ENCODE measurements at places on chromosomes 12 and 14. TPM values are rescaled to one million over a fixed set of nuclear protein-coding genes. Genes with fewer than 3 reads are reported as not detected.

The GYS2 gene
- total RNA-seq = not detected

The RPL10L gene
- total RNA-seq = not detected

The PIK3C2G gene
- 0.71 TPM for total RNA-seq

The FKBP11 gene
- total RNA-seq = 144 TPM

The PRR4 gene
- 0.83 TPM for total RNA-seq

The COCH gene
- total RNA-seq = 28.5 TPM

The GLT1D1 gene
- 0.29 TPM for total RNA-seq

The CNTN1 gene
- 6.6 TPM for total RNA-seq

- no peak for DNase-seq
These were observed 163.0 kb downstream of the ATP23 start for GRCh38 chr12:58104351-58104755.

GRCh38 chr12:101207086-101207780 lies 2.8 kb downstream of the SLC5A8 start:
- no peak for DNase-seq

DNA sequence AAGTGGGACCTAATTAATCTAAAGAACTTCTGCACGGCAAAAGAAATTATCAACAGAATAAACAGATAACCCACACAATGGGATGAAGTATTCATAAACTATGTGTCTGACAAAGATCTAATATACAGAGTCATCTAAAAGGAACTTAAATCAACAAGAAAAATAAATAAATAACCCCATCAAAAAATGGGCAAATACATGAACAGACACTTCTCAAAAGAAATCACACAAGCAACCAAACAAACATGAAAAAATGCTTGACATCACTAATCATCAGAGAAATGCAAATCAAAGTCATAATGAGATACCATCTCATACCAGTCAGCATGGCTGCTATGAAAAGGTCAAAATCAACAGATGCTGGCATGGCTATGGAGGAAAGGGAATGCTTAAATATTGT lies 466.9 kb downstream of the SOX5 start:
- no peak for DNase-seq

DNA sequence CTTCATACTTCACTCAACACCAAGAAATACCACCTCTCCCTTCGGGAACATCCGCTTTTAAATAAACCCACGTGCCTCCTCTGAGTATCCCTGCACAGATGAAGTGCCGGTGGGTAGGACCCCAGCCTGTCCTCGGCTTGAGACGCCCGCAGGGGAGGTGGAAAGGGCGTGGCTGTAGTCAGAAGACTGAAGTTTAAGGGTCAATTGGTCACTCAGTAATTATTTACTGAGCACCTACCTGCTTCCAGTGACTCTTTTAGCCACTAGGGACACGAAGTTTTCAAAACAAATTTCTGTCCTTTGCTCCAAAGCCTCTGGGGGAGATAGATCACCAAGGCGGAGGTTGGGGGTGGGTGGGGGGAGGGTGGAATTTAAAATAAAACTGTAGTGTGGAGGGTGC lies 309.4 kb downstream of the VRK1 start:
- no peak for DNase-seq

DNA sequence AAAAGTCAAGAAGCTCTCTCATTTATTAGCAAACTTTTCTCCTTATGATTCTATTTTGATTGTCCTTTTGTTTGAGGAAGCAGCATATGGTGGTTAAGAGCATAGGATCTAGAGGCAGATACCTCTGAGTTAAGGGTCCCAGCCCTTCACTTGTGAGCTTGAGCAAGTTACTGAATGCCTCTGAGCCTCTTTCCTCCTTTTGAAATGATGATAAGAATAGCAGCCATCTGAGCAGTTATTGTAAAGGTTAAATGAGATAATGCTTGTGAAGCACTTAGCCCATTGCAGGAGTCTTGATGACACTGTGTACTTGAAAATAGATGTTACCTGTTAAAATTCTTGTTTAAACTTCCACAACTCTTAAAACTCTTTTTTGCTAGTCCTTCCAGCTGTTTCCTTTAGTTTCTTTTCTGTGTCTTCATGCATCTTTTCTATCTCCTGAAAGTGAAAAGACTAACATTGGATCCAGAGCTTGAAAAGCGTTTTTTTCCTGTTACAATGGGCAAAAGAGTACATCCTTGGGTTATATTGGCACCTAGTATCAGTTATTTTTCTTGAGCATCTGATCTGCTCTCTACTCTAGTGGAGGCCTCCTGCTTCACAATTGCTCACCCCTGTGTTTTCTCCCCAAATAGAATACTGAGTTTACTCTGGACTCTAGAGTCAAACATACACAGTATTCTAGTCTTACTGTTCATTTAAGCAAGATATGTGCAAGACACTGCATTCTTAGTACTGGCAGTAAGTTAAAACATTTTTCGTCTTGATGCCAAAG lies 3.1 kb downstream of the HIF1A start:
- no peak for DNase-seq

- DNase-seq = no peak
These were observed 8.7 kb upstream of the CLEC4E start for GRCh38 chr12:8549381-8549780.

DNA sequence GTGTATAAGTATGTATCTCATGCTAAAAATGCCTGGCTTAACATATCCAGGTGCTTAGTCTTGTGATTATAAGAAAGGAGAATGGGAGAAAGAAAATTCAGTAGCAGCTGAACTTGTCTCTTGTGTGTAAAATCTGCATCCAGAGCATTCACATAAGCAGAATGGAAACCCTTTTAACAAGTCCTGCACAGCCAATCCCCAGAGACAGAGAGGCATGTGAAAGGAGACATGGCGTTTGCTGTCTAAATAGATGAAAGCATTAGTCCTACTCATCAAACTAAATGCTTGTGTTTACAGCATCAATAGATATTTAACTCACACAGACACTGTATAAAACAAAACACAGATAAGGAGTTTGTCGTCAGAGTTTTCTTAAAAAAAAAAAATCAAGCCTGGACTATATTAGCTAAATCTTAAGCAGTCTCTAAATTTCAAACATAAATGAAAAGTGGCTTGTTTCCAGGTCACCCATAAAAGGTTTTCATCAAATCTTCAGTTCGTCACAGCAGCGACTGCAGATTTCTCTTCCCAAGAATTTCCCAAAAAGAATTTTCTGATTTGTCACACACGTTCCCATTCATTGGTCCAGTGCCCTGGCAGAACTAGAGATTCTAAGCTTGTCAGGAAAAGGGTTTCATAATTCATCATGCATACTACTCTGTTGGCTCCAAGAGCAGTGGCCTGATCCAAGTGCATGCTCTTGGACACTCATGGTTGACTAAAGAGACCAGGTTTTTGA lies 249.2 kb downstream of the BTG1 start:
- no peak for DNase-seq

DNA sequence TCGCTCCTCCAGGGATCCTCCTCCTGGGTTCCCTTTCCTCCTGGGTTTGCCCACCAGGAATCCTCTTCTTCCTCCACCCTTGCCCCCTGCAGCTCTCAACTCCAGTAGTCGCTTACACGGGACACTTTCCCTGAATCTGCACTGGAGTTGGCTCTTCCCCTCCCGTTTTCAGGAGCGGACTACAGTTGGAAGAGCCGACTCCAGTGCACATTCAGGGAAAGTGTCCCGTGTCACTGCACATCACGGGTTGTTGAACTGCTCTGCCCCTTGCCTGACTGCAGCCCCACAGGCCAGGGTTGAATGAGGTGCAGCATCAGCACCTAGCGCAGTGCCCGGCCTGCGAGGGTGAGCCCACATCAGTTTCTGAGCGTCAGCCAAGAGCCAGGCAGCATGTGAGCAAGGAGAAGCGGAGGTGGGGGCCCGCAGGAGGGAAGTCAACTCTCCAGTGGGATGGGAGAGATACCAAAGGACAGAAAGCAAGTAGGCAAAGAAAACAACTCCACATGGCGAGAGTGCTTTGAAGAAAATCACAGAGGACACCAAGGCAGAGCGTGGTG lies 13.1 kb downstream of the RAPGEF3 start:
- DNase-seq = peak; percentile 20

DNA sequence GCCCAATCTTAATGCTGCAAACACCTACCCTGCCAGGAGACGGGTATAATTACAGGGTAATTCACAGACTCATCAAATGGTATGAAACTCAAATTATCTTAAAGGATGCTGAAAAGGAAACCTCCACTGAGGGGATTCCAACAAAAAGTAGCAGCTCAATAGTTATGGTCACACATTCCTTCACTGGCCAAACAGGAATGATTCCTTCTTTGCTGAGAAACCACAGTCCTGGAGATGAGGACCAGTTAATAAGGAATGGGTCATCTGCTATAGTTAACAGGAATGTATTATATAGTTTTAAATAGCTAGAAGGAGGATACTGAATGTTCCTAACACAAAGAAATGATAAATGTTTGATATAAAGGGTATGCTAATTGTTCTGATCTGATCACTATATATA lies 136.9 kb downstream of the STXBP6 start:
- no peak for DNase-seq

DNA sequence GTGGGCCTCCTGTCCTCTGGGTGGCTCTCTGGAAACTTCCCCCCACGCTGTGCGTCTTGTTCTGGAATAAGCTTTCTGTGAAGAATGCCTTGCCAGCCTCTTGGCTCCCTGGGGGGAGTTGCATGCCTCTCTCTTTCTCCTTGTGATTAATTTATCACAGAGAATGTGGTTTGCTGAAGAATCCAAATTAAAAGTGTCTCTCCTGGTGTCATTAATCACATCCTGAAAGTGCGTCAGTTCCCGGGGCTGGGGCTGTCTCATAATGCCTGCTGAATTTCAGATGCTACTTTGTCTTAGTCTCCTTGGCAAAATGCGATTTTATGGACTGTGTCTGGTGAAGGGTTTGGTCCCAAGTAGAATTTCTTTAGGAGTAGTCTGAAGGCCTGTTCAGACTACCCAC lies 787.7 kb upstream of the TMEM132C start:
- DNase-seq = no peak

- no peak for DNase-seq
These were observed 201.1 kb downstream of the MED13L start for GRCh38 chr12:116076399-116076798.

GRCh38 chr14:101027966-101028365 lies 124.4 kb upstream of the RTL1 start:
- DNase-seq = no peak

GRCh38 chr12:116441292-116441691 lies 117.9 kb upstream of the MAP1LC3B2 start:
- no peak for DNase-seq

- DNase-seq = no peak
These were observed 141.9 kb downstream of the NUBPL start for GRCh38 chr14:31703056-31703455.

GRCh38 chr14:63952053-63952932 lies 99.5 kb downstream of the SYNE2 start:
- DNase-seq = no peak

- DNase-seq = no peak
These were observed 7.2 kb upstream of the SH2B3 start for GRCh38 chr12:111398530-111398929.

DNA sequence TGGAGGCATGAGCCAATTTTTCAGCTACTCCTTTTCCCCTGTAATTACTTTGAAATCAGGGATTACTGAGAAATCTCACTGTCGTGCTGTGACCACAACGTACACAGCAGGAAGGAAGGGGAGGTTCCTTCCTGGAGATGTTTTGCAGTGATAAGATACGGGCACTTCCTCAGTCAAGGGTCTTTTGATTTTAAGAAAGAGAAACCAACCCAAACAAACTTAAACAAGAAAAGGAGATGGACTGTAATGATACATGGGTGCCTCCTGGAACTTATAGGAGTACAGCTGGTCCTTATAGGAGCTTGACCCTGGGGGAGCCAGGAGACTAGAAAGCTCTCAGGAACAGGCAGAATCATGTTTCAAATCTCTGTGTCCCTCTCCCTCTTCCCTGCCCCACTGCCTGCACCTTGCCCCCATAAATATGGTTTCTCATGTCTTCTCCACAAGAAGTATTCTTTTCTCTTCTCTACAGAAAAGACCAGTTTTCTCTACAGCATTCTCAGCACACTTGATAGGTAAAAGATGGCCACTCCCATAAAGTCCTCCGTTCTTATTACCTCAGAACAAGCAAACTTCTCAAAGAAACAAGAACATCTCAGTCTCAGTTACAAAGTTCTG lies 281.1 kb upstream of the AMIGO2 start:
- DNase-seq = no peak

DNA sequence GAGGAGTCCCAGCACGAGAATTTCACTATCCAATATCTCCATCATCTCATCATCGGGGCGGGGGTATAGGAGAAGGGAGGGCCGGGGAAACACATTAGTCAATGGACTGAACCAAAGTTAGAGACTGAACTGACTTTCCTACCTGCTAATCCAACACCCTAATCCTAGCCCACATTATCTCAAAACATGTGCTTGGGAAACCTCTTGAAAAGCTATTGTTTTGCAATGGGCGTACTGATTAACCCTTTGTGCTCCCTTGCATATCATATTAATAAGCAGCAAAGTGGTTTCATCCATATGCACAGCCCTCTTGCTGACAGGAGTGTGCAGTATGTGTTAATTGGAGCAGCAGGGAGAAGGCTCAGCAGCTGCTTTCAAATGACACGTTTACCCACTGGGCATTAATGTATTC lies 125.7 kb upstream of the GRIP1 start:
- DNase-seq = no peak

DNA sequence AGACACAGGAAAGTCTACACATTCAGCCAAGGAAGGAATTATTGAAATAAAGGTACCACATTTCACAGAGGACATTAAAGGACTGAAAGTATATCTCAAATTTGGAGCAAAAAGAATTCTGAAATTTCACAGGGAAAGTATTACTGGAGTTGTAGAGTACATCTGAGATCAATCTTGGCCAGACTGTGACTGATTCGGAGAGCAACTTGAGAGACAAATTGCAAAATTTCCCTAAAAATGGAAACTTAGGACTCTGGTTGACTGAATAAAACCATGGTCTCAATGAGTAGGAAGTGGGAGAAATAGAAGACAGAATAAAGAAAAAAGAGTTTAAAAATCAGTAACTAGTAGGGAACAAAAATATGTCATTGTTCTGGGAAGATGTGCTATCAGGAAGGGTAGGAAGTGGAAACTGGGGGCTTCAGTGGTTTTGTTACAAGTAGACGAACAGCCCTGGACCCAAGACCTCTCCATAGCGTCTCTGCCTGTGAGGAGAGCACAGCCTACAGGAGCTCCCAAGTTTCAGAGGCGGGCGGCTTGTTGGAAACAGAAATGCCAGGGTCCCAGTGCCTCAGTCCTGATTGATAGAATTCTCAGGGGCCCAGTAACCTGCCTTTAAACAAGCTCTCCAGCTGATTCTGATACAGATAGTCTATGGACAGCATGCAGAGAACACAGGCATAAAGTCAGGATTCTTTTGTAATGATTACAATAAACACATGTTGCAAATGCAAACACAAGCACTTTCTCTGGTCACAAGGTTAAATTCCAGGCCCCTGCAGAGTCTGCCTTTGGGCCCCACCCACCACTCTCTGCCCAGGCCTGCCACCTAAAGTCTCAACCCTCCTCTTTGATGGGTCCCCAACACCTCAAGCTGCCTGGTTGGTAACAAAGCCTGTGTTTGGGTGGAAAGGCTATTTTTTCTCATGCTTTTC lies 63.1 kb downstream of the BBS10 start:
- DNase-seq = no peak

GRCh38 chr14:68730348-68730747 lies 62.5 kb downstream of the ZFP36L1 start:
- DNase-seq = no peak

GRCh38 chr12:55019784-55020183 lies at the start of gene NEUROD4:
NEUROD4 (plus strand) TSS chr12:55019974; CDS start chr12:55026440, 6,466 bp downstream.
- peak; percentile 56 for DNase-seq

- DNase-seq = no peak
These were observed 108.6 kb upstream of the FZD10 start for GRCh38 chr12:130053651-130054069.

- DNase-seq = peak; percentile 50
These were observed 2.4 kb upstream of the NAB2 start for GRCh38 chr12:57086493-57087009.
